ENCODE measurements at places on chromosomes 12 and 14. TPM values are rescaled to one million over a fixed set of nuclear protein-coding genes. Genes with fewer than 3 reads are reported as not detected.

The TESPA1 gene
- 0.92 TPM for total RNA-seq

The SERPINA5 gene
- total RNA-seq, result not detected

The CLEC12A gene
- total RNA-seq, result not detected

GRCh38 chr14:71371711-71372396 lies 464.6 kb downstream of the PCNX1 start:
- DNase-seq, result no peak

DNA sequence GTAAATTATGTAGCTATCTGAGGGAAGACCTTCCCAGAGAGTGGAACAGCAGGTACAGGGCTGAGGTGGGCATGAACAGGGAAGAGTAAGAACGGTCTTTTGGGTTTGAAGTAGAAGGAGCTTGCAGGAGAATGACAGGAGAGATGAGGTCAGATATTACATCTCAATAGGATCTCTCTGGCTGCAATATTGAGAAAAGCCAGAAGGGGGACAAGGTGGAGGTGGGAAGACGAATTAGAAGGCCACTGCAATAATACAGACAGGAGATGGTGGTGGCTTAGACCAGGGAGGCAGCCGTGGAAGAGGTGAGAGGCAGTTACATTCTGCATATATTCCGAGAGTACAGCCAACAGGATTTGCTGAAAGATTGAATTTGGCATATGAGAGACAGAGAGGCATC lies 310.2 kb downstream of the APAF1 start:
- peak; percentile 2 for DNase-seq
